ENCODE measurements at places on chromosomes 4 and X.

DNA sequence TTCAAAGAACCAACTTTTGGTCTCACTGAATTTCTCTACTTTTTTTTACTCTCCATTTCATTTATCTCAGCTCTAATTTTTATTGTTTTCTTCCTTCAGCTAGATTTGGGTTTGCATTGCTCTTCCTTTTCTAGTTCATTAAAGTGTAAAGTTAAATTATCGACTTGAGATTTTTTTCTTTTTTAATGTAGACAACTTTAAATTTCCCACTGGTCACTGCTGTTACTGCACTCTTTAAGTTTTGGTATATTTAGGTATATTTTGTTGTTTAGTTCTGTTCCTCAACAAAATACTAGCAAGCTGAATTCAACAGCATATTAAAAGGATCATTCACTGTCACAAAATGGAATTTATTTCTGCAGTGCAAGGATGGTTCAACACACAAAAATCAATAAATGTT, 572.0 kb upstream of the DIAPH2 start:
- DNase-seq: no peak

DNA sequence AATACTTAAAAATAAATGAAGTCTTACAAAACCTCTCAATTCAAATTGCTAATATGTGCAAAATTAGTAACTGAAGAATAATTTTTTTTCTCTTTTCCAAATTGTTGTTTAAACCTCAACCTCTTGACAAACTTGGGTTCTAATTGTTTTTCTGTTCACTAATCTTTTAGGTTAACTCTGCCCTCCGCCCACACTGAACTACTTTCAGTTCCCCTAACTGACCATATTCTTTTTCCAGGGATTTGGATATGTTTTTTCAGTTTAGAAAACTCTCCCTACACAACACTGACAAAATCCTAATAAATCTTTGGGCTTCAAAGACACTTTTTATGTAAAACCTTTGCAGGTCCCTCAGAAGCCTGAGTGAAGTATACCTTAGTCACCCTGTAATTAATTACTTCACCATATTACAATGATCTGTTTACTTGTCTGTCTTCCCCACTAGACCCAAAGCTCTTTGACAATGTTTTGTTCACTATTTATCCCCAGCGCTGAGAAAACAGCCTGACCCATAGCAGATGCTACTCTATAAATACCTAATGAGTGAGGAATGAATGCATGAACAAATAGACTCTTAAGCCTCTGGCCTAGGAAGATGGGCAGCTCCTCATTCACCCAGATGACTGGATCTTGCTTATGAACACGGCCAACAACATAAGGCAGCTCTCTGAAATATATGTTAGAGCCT, 134.9 kb downstream of the MAML3 start:
- no peak for DNase-seq

DNA sequence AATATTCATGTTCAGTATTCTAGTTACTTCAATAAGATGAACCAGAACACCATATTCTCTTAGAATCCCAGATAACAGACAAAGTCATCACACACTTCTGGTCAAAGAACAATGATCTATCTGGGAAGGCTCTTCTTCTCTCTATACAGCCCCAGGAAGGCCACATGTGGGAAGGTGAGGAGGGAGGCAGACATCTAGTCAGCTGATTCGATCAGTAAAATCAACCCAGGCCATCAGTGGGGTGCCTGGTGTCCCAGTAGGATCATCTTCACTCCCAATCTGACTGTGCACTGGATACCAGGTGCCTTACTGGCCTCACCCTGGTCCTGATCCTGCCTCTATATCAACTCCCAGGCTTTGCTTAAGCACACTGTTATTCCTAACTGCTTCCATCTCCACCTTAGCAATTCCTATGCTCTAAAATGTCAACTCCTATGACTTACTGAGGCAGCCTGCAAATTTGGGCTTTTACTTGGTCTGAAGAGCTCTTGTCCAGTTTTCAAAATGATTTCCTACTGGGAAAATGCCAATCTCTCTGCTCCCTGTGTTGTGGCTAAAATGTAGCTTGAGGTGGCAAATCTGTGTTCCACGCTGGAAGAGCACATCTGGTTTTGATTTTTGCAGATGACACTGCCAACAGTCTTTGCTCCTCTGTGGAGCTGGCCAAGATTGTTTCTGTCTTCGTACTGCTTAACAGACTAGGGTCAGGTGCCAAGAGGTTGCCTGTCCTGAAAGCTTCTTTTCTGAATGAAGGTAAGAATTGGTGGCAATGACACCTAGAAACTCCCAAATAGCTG, 128.7 kb downstream of the MGST2 start:
- no peak for DNase-seq

GRCh38 chr4:2388429-2389182, 29.8 kb downstream of the ZFYVE28 start:
- DNase-seq: no peak

DNA sequence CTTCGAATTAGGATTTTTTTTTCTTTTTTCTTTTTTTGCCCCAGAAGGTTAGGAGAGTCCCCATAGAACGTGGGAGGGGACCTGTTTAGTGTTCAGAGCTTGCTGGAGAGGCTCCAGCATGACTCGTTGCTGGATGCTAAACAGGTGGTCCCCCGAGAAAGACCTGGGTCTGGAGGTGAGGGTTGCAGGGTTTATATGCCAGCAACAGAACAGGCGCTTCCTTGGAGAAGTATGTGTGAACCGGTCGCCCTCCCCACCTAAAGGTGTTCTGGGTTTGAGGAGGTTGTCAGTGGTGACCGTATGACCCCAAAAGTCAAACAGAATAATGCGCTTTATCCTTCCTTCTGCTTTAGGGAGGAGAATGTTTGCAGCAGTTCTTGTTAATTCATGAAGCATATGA, 52.1 kb upstream of the SHOX start:
- DNase-seq: no peak

DNA sequence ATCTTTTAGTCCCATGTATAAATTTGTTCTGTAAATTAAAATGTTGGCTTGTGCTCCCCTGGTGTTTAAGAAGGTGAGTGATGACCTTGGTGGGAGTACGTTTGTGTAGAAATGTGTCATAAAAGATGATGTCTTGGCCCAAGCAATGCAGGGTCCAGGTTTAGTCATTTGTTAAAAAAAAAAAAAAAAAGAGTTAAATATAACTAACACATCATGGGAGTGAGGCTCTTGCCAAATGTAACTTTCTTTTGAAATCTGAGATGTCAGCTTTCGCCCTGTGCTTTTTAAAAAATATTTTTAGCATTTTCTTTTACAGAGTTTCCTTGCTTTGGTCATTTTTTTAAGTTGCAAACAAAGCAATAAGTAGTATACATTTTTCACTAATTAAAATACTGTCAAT, 135.6 kb downstream of the FBXO8 start:
- DNase-seq: no peak

Measured in stimulated activated CD4-positive, alpha-beta T cell treated with anti-CD3 and anti-CD28 coated beads, Interleukin-15, amount 100 ng/mL, for 48 hours (primary cell).